Ureter (tissue), 1 donor: ENCODE measurements at places on chromosomes 11 and 22.

DNA sequence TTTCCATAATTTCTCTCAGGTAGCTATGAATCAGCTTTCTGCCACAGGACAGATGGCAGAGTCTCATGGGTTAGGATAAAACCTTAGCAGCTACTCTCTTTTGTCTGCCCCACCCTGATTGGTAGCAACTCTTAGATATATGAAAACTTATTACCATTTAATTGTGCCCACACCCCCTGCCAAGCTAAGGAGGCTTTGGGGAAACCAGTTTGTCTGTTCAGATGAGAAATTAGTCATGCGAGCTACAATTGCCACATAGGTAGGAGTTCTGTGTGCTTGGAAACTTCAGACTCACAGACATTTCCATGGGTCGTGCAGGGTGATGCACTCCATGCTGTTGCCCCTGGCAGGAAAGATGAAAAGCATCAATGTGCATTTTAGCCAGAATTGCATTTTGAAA lies 39.9 kb downstream of the CD44 start:
- DNase-seq = no peak

GRCh38 chr22:39777716-39778454 lies 115.7 kb downstream of the ENTHD1 start:
- DNase-seq = no peak

GRCh38 chr11:70128435-70128906 lies 50.4 kb downstream of the ANO1 start:
- no peak for DNase-seq

- DNase-seq = no peak
Observed at GRCh38 chr11:115545581-115546210, 41.5 kb upstream of the CADM1 start.

- no peak for DNase-seq
Observed at GRCh38 chr11:122632181-122632824, 23.2 kb upstream of the UBASH3B start.

DNA sequence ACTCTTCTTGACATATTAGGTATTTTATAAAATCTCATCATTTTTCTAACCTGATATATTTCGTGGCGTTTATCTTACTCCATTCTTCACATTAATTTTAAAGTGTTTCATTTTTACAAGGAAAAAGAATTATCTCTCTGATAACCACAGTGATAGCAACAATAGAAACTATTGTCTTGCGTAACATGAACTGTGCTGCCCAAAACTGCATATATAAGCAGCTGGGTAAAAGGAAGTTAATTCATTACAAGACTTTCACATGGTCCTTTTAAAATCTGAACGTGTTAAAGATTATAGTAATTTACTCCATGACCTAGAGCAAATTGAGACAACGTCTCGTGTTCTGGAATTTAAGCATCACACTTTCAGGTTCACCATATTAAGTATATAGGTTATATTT lies 210.4 kb upstream of the GRIA4 start:
- no peak for DNase-seq

DNA sequence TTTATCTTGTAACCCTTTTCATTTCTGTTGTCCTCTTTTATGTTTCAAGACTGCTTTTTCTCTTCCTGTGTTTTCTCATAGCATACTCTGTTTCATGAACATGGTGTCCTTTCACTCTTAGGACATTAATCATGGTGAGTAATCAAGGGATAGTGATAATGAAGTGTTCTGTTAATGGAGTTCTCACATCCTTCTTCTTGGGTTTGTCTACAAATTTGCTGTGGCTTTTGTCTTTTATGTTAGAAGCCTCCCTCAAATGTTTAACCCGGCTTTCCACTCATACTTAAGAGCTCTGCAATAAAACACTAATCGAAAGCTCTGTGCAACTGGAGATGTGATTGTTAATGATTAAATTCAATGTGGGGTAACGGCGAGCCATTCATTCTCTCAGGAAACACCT lies 593.6 kb downstream of the NELL1 start:
- no peak for DNase-seq

- DNase-seq = no peak
Observed at GRCh38 chr11:60719391-60719790, 5.1 kb upstream of the MS4A18 start.

GRCh38 chr22:41565403-41566054 lies 4.7 kb downstream of the CSDC2 start:
- DNase-seq = no peak
